ENCODE measurements at places on chromosomes 2 and 18. TPM values are rescaled to one million over a fixed set of nuclear protein-coding genes. Genes with fewer than 3 reads are reported as not detected.

DNA sequence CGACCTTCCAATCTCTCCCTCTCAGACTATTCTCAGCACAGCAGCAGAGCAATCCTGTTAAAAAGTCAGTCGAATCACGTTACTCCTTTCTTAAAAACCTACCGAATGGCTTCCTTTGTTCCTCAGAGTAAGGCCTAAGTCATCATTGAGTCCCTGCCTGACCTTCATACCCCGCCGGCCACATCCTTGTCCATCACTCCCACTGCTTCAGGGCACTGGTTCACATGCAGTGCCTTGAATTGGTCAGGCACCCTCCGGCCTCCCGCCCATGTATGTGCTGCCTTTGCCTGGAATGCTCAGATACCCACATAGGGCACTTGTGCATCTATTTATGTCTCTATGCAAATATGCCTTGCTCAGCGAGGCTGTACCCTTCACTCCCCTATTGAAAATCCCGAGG is 206.4 kb downstream of the DLGAP1 start:
- no peak for DNase-seq

Gene DPP4
- 36.3 TPM for total RNA-seq

- peak; percentile 78 for DNase-seq
These were observed 35.9 kb downstream of the ADI1 start for GRCh38 chr2:3483227-3483985.

Gene DUSP19
- total RNA-seq, result 5.3 TPM

GRCh38 chr2:102037681-102038080 is 45.9 kb downstream of the IL1R2 start:
- DNase-seq, result no peak

Gene ESPNL
- total RNA-seq, result 0.34 TPM

Gene FHL2
- total RNA-seq, result 45.1 TPM

DNA sequence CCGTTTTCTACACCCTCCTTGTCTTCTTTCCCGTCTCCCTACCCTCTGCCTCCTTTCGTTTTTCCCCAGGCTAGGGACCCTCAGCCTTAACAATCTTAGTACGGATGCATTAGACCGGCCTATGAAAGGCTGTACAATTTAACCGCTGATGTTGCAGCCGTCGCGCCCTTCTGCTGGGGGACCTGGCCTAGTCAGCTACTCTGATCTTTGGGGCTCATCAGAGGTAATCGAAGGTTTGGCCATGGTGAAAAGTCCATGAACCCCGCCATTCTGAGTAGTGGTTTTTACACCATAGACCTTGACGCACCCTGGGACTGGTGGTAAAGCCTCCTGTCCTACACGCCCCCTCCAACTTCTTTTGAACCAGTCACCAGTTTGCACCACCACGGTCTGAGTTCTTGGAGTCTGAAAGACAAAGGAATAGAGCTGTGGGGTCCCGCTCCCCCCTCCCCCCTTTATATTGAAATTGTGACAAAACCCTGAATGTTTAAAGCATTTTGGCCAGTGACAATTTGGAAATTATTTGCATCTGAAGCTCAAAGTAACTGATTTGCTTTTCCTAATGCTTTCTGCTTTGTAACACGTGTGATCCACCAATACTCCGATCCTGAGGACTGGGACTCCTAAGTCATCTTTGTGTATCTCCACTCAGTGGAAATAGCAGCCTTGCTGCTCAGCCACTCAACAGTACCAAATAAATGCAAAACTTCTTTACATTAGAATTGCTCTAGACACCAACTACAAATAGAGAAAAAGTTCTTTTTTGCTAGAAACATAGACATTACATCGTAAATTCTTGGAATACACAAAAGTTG is 642 bp upstream of the SRSF7 start:
- no peak for DNase-seq

Gene MRPL33
- 404 TPM for total RNA-seq

DNA sequence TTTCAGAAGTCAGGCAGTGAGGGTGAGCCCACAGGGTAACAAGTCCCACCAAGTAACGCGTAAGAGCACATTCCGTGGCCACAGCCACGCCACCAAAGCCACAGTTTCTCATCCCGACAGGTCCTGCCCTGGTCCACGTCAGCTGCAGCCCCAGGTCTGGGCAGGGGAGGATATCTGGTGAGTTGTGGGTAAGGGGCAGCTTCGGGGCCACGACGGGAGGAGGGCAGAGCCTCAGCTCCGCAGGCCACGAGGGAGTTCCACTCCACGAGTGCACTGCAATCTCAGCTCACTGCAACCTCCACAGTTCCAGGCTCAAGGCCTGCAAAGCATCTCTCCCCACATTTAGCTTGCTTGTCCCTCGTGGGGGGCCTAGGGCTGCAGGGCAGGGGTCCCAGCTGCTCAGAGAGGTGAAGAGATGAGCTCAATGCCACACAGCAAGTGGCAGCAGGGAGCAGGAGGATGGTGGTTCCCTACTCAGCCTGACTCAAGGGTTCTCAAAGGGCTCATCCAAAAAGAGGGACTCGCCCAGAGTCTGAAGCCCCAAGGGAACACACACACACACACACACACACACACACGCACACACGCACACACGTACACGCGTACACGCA is 12.5 kb downstream of the SNORC start:
- no peak for DNase-seq

GRCh38 chr18:58601468-58602266 is 27.2 kb downstream of the ALPK2 start:
- DNase-seq, result no peak

GRCh38 chr2:126913881-126914615 is 15.4 kb downstream of the TEX51 start:
- DNase-seq, result no peak

Gene MROH2A
- total RNA-seq, result not detected

DNA sequence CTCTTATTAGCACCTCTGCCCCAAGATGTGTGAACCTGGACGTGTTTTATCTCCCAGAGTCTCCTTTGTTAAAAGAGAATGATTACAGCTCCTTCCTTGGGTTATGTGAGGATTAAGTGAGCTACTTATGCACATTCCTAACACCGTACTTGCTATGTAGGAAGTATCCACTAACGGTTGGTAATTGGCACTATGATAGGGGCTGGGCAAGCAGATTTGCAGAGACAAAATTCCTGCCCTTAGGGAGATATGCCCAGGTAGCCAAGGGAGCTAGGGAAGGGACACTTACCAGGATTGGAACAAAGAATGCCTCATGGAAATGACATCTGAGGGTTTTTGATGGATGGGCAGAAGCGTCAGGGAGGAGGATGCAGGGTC is 11.5 kb upstream of the ALPK2 start:
- no peak for DNase-seq

Gene DPYSL5
- 1.8 TPM for total RNA-seq

Gene ANAPC1
- 6.8 TPM for total RNA-seq

Gene TUBA3D
- 30.3 TPM for total RNA-seq

- no peak for DNase-seq
These were observed 58.9 kb downstream of the MTX2 start for GRCh38 chr2:176328149-176328548.

DNA sequence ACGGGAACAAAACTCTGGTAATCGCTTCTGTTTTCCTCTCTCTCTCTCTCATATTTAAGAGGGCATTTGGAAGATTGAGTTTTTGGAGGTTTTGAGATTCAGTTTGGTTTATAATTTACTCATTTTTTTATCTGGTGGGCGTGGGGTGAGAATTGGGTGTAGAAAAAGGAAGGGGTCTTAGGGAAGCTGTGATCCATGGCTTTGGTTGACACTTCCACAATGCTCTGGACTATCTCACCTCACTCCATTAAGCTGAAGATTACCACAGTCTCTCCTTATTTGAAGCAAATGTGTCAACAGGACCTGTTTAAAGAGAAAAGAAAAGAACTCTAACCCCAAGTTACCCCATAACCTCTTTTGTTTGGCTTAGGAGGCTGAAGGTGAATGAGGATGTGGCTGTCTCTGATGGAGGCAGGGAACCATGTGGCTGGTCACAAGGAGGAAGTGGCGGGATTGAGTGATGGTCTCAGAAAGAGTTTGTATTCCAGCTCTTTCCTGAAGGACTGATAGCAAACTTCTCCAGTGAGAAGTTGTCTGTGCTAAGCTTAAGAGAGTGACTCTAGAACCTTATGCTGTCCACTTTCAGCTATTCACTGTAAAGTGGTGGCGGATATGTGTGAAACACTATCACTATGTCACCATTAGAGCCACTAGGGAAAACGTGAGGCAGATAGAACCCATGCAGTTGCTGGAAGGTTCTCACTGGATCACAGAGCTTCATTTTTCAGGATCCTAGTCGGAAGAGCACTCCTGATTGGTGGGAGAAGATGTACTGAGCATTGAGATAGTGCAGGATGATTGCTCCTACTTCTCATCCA is 934 bp downstream of the ZNF804A start:
- no peak for DNase-seq

Gene CCDC150
- total RNA-seq, result 2.3 TPM

DNA sequence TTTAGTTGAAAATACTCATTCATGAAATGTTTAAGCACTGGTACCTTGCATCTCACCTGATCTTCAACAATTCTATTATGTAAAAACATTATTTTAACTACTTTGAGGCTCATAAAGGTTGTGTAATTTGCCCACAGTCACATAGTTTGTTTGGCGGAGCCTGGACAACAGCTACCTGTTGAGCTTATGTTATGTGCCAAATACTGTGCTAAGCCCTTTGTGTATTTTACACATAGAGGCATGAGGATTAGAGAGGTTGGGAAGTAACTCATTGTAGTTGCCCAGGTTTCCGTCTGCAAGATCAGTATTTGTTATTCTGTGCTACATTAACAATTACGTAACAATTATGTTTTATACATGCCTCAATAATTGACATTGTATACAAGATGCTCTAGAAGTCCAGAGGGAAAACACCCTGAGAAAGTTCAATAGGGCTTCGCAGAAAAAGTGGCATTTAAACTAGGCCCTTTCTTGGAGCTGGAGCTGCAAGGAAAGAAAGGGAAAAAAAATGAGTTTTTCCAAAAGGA is 80.4 kb downstream of the BOLA3 start:
- DNase-seq, result no peak

DNA sequence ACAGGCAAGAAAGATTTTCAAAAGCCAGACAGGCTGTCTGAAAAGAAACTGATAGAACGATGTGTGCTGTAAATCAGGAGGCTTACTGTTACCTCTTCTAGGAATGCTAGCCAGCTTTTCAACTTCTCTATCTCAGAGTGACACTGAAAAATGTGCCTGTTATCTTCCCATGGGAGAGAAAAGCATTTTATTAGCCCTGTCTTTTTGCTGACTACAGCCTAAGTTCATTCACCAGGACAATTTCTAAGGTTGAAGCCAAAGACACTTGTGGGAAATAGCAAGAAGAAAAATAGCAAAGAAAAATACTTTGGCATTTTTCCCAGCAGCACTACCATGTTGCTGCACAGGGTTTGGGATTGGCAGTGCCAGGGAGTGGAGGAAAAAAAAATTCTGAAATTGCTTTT is 34.0 kb downstream of the ABCB11 start:
- no peak for DNase-seq

Gene FAM210A
- total RNA-seq, result 20.7 TPM

GRCh38 chr2:172364261-172364660 is 63.1 kb upstream of the ITGA6 start:
- DNase-seq, result no peak

DNA sequence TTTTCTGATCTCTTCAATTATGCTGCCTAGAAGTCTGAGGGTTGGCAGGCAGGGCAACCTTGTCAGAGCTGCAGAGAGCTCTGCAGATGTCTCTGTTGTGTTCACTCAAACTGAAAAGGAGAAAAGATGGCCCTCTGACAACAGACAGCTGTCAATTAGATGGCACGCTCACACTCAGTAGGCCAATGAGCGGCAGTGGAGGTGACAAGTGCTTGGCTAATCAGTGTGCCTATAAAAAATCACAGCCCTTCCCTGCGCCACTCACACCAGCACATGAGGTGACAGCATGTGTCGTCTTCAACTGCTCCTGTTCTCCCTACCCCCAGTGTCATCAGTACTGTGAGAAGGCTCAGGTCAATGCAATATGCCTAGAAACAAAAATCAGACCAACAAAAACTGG is 203.9 kb downstream of the TCF4 start:
- DNase-seq, result no peak

DNA sequence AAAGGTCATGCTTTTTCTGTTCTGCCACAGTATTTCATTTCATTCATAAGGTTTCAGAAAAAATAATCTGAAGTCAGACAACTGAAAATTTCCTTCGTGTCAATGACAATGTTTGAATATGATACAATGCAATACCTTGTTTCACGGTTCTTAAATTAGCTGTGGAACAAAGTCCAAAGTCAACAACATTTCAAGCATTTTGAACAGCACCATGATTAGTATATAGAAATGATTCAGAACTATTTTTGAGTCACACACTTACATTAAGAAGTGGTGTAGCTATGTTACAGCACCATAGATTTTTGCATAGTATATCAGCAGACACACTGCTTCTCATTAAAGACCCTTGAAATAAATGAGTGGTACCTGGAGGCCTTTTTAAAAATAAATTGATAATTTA is 178.3 kb upstream of the DSEL start:
- no peak for DNase-seq

Gene IMMT
- total RNA-seq, result 9.7 TPM

GRCh38 chr18:55152801-55153200 is 193.5 kb upstream of the CCDC68 start:
- DNase-seq, result no peak

GRCh38 chr2:206987810-206988209 is 48.5 kb downstream of the CPO start:
- no peak for DNase-seq

Gene FAM117B
- total RNA-seq, result 7.2 TPM

- DNase-seq, result no peak
These were observed 522.9 kb downstream of the TMEM182 start for GRCh38 chr2:103284750-103285149.

Gene ZNF521
- 50.2 TPM for total RNA-seq

- DNase-seq, result peak; percentile 99
These were observed 35.3 kb downstream of the LRRFIP1 start for GRCh38 chr2:237662671-237663093.

- DNase-seq, result no peak
These were observed 109.1 kb upstream of the CYP1B1 start for GRCh38 chr2:38185012-38185491.

GRCh38 chr2:55718165-55719008 is 24.7 kb upstream of the PNPT1 start:
- peak; percentile 39 for DNase-seq

DNA sequence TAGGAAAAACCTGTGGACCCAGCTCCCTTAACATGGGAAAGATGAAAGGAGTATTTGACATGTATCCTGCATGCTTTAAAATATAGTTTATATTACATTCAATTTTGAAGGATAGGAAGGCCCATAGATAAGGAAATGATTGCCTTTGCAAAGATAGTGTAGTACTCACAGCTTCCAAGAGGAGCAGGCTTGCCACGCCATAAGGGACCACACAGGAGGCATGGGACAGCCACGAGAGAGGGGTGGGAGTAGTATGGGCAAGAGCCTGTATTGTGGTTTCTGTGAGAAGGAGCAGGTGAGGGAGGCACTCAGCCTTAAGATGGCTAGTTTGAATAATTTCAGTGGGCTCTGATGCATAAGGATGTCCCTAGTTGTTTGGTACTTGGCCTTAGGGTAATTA is 740.3 kb downstream of the SATB2 start:
- no peak for DNase-seq

Gene TOGARAM2
- not detected for total RNA-seq

DNA sequence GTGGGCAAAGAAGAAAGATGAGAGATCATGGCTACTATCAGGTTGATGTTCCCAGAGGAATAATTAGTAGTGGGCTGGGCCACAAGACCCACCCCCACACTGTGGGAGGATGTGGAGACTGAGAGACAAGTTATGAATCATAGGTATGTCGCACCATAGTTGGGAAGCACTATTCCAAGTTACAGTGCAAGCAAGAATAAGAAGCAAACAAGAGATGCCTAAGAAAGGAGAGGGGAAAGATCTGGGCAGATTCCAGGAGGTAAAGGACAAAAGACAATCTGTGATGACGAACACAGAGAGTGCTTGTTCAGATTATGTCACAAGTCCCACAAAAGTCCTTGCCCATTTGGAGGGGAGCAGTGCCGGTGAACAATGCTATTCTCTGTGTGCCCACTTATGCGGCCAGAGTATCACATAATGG is 56.6 kb downstream of the FAM228A start:
- DNase-seq, result no peak
